Cardiac muscle cell (in vitro differentiated cells and primary cell): ENCODE measurements at places on chromosomes 11 and 22. TPM values are rescaled to one million over a fixed set of nuclear protein-coding genes. Genes with fewer than 3 reads are reported as not detected.

DNA sequence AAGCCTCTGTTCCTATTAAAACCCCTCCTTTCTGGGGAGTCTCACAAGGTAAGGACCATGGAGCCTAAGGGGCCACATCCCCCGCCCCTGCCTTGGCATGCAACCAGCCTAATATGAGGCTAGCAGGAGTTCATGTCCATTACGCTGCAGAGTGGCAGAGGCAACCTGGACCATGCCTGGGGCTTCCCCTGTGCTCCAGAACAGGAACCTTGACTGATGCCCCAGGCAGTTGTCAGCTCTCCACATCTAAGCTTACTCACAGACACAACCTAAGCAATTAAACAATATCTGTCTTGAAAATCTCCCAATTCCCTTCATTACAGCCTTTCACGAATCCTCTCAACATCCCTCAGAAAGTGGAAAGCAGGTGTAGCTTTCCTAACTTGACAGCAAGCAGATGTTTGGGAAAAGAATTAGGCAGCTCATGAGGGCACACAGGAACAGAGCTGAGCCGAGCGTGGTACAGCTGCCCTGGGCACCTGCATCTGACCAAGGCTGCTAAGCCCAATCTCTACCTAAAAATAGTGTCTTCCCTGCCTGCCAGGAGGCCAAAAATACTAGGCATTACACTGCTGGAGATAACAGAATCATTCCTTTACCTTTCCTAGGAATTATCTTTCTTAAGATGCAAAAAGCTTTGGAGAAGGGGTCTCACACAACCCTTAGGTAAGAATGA is 20.8 kb downstream of the C11orf71 start:
- H3K4me3 ChIP-seq, result no peak overlapping the region
- H3K27ac ChIP-seq, result no peak overlapping the region
- H3K27me3 ChIP-seq, result no peaks in the 10 kb centered on the region

DNA sequence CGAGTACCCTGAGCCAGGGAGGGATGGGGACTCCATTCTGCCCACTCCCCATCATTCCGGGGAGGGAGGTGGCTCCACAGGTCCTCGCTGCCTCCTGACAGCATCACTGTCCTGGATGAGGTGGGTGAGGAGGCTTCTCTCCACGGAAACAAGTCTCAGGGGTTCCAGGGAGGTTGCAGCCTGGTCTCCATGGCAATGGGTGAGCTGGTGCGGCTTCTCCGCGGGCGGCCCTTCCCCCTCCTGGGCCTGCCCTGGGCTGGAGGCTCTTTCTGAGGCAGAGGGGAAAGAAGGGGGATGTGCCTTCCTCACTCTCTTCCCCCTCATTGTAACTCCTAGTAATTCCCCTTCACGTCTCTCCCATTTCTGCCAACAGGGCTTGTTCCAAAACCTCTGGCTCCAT is 37.1 kb upstream of the PARVG start:
- no peak overlapping the region for H3K27ac ChIP-seq
- H3K4me1 ChIP-seq, result peaks cover 36% of the 10 kb centered on the region
- no peak for DNase-seq
- H3K4me3 ChIP-seq, result no peak overlapping the region
- H3K27me3 ChIP-seq, result peaks cover under 1% of the 10 kb centered on the region

The SCUBE2 gene
- 0.18 and 0.21 TPM in 2 replicates for total RNA-seq

DNA sequence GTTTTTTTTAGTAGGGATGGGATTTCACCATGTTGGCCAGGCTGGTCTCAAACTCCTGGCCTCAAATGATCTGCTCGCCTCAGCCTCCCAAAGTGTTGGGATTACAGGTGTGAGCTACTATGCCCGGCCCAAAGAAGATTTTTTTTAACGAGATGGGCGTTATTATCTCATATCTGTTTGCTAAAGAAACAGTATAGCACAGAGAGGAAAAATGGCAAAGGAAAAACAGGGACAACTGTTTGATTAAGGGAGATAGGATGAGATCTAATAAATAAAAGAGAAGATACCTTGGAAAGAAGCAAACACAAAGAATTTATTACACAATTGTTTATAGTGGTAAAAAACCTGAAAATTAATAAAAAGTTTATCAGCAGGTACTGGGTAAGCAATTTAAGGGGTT is 10.4 kb upstream of the CEP295 start:
- no peak overlapping the region for H3K27ac ChIP-seq
- H3K27me3 ChIP-seq, result no peaks in the 10 kb centered on the region
- no peaks in the 10 kb centered on the region for H3K36me3 ChIP-seq
- no peaks in the 10 kb centered on the region for H3K4me1 ChIP-seq
- H3K4me3 ChIP-seq, result no peak overlapping the region

The CRYBB2 gene
- 0.28 TPM in 1 of 2 replicates, not detected in the other for total RNA-seq

DNA sequence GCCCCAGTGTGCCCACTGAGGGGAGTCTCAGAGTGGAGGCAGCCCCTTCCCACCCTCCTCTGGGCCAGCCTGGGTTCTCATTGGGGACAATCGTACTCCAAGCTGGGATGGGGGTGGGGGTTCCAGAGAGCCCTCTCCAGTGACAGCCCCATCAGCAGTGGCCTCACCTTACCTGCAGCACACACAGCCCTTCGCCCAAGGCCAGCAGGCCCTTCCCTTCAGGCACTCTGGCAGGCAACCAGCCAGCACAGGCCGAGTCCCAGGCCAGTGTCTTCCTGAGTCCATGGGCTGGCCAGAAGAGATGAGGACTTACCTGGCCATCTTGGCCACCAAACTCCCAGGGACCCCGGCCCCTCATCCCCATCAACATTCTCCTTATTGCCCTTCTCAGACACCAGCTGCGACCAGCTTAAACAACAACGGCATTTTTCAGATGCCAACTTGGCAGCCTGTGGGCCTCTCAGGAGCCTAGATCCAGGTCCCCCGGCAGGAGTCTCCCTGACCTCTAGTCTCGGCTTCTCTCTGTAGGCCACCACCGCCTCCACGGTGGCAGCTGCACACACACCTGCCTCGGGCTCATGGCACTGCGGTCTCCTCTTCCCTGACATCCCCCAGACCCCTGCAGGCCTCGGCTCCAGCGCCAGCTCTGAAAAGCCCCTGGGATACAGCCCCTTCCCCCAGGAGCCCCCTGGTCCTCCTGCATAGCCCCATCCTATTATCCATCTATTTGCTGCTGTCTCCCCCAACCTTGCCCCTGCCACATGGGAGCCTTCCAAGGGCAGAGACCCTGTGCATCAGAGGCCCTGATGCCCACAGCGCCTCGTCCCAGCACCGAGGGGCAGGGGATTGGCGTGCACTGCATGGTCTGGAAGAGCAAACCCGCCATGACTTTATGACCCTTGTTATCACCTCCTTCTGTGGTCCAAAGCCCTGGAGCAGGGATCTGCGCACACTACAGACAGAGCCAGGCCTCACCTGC is 111.2 kb upstream of the FGF3 start:
- no peaks in the 10 kb centered on the region for H3K27me3 ChIP-seq
- no peak overlapping the region for H3K27ac ChIP-seq
- no peak overlapping the region for H3K4me3 ChIP-seq
